ENCODE measurements at places on chromosomes 16 and 17.
A peak's percentile ranks its signal among the peaks of the same experiment; 100 is the strongest.

DNA sequence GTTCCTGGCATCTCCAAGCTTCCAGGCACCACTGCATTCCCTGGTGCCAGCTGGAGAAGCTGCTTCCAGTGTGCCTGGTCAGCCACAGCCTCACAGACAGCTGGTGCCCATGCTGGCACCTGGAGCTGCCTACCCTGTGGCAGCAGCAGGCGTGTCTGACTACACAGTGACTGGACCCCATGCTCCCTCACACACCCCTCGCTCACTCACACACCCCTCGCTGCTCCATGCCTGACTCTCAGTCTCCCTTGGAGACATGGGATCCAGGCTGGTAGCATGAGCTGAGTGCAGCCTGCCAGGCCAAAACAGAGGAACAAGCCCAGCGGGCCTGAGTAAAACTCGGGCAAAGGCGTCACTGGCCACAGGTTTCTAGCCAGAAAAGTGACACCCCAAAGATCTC lies 59.1 kb upstream of the SMIM36 start:
- DNase-seq, result no peak

GRCh38 chr17:31472137-31472536 lies 80.7 kb downstream of the RAB11FIP4 start:
- DNase-seq, result peak; percentile 35

- no peak for DNase-seq
Observed at GRCh38 chr16:17058471-17058870, 412.3 kb downstream of the XYLT1 start.

GRCh38 chr16:24801761-24802302 lies 43.9 kb upstream of the SLC5A11 start:
- DNase-seq, result no peak

- DNase-seq, result no peak
Observed at GRCh38 chr17:31072186-31072585, 22.6 kb upstream of the NF1 start.

DNA sequence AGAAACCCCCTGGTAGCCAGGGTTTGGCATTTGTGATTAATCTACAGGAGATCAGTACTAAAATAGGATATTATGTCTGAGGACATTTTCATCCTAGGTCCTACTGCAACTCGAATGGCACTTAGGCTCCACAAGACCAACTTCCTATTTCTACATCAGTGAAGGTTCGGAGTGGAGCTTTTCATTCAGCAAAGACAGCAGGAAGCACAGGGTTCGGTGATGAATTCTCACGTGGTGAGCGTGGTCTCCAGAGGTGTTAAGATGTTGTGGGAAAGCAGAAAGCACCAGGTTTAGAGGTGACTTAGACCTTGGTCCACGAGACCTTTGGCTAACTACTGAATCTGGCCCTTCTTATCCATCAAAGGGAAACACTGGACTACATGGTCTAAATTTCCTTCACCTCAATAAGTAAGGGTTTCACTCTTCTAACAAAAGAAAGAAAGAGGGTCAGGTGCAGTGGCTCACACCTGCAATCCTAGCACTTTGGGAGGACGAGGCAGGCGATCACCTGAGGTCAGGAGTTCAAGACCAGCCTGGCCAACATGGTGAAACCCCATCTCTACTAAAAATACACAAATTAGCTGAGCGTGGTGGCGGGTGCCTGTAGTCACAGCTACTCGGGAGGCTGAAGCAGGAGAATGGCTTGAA lies 13.9 kb upstream of the HELZ start:
- no peak for DNase-seq

- DNase-seq, result peak; percentile 87
Observed at GRCh38 chr16:88810912-88811768, 588 bp downstream of the APRT start.

- DNase-seq, result no peak
Observed at GRCh38 chr17:2736956-2737355, 12.5 kb downstream of the CCDC92B start.

DNA sequence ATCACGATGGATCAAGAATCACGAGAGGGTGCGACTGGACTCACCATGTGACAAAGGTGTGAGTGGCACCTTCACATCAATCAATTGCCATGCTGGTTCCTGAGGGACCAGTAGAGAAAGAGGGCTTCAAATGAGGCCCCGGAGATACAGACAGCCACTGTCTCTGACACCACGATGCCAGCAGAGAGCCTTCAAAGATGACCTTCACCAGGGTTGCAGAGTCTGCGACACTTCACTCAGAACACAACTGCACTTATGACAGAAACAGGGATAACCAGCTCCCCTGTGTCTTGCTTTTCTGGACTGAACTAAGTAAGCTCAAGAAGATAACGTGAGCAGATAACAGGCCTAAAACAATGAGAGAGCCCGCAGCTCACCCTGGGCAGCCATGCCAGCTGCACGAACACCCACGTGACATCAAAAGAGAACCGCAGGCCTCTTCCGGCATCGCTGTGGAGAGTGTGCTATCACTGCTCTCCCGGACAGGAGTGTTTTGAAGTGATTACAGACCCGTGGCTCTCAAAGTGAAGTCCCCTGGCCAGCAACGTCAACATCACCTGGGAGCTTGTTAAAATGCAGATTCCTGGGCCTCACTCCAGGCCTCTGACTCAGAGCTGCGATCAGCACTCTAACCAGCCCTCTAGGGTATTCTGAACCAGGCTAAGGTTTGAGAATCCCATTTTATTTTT lies 36.4 kb downstream of the KLHDC4 start:
- DNase-seq, result no peak

GRCh38 chr17:31308372-31309334 lies 5.2 kb downstream of the EVI2B start:
- no peak for DNase-seq

DNA sequence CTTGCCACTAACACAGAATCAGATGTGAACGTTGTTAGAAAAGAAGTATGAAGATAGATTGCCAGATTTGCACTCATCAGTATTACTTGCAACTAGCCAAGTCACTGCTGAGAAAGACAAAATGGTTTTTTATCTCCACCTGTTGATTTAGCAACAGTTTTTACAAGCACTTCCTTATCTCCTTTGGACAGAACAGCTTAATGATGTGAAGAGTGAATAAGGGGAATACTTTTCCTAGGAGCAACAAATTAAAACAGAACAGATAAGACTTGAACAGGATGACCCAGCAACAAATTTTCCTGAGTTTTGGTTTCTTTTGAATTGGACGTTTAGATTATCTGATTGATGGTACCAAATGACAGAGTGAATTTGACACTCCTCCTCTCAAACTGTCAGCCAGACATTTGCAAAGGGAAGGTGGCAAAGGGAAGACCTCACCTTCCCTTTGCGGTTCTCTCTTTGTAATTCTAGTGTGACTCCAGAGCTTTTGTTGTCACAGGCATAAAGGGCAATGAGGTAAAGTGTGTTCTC lies 130.6 kb downstream of the NLK start:
- no peak for DNase-seq

GRCh38 chr17:7803981-7804380 lies 30.0 kb upstream of the KDM6B start:
- DNase-seq, result no peak

GRCh38 chr16:69566240-69566980 lies 644 bp downstream of the NFAT5 start:
- DNase-seq, result peak; percentile 56

- no peak for DNase-seq
Observed at GRCh38 chr17:35239823-35240222, 3.0 kb upstream of the SLFN5 start.

- DNase-seq, result no peak
Observed at GRCh38 chr16:85234310-85235204, 122.3 kb upstream of the CIBAR2 start.

DNA sequence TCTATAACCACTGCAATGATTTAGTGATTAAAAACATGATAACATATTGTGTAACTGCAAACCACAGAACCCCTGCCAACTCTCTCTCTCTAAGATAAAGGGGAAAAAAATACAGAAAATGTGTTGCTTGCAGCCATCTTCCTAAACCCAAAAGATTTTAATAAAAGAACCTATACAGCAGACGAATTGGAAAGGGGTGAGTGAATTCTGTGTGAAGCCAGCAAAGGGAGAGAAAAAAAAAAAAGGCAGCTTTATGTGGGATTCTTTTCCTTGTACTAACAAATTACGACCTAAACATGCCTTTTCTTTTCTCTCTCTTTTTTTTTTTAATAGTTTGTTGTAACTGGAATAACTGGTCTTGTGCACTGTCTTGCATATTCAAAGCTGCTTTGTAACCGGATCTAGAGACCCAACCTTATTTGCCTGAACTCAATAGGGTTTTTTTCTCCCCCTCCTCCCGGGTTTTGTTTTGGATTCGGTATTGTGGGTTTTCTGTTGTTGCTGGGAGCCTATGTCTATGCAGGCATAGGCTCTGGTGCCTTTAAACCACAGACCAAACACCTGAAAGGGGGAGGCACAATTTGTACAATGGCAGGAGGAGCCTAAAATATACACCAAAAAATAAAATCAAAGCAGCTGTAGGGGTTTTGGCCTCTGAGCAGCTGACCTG lies 7.0 kb upstream of the ZFHX3 start:
- DNase-seq, result no peak

DNA sequence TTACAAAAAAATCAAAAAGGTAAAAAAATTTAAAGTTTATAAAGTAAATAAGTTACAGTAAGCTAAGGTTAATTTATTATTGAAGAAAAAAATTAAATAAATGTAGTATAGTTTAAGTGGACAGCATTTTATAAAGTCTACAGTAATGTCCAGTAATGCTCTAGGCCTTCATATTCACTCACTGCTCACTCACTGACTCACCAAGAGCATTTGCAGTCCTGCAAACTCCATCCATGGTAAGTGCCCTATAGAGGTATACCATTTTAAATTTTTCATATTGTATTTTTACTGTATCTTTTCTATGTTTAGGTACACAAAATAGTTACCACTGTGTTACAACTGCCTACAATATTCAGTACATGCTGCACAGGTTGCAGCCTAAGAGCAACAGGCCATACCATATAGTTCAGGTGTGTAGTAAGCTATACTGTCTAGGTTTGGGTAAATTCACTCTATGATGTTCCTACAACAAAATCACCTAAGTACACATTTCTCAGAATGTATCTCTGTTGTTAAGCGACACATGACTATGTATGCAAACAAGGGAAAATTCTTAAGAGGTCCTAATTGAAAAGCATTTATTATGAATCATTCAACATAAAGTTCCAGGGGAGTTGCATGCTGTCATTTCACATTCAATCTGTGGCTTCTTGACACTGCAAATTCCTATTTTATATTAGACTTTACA lies 92.3 kb downstream of the SPAG9 start:
- no peak for DNase-seq

DNA sequence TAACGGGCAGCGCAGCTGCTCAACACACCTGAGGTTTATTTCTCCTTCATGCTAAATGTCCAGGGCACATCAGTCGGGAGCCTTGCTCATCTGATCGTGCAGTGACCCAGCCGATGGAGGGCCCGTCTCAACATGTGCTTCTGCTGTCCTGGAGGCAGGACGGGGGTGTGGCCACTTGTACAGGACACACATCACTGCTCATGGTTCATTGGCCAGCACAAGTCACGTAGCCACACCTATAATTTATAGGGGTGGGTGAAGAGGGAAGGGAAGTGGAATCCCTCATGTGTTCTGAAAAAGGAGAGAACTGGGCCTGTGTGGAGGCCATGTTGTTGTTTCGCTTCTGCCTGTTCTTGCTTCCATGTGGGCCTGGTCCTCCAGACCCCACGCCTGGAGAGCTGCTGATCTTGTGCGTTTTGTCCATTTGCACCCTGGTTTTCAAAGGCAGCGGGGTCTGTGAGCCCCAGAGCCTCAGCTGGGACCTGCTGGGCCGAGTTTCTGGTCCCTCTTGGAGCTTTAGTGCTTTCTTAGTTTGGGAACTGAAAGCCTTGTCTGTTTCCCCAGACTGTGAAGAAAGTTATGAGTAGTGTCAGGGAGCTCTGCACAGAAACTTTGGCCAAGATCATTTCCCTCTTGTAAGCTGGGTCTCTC lies 60.5 kb downstream of the CMIP start:
- no peak for DNase-seq

DNA sequence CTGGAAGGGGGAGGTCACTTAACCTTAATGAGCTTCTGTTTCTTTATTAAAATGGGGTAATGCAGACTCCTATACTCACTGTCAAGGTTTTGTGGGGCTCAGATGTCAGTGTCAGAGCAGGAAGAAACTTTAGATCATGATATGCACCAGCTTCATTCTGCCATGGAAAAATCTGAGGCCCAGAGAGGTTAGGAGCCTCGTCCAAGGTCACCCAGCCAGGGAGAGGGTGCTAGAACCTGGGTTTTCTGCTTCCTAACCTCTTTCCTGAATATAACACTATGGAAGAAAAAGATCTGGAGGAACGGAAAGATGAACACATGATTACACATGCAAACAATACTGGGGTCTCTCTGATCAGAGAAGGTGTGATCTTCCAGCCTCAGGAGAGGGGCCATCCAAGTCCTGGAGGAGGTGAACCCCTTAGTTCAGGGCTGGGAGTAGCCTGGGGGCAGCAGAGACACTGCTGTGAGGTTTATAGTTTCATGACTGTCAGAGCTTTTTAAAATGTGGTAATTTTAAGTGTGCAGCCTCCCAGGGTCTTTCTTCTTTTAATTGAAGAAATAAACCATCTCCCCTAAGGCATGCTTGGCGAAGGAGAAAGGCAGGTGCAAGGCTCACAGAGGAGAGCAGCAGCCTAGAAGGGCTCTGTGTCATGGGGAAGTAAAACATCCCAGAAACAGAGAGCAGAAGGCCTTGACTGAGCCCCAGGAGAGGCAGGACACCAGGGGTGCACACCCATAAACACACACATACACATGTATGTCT lies 10.2 kb upstream of the MEOX1 start:
- DNase-seq, result no peak

GRCh38 chr16:31664683-31665482 lies 137.2 kb downstream of the AHSP start:
- no peak for DNase-seq

DNA sequence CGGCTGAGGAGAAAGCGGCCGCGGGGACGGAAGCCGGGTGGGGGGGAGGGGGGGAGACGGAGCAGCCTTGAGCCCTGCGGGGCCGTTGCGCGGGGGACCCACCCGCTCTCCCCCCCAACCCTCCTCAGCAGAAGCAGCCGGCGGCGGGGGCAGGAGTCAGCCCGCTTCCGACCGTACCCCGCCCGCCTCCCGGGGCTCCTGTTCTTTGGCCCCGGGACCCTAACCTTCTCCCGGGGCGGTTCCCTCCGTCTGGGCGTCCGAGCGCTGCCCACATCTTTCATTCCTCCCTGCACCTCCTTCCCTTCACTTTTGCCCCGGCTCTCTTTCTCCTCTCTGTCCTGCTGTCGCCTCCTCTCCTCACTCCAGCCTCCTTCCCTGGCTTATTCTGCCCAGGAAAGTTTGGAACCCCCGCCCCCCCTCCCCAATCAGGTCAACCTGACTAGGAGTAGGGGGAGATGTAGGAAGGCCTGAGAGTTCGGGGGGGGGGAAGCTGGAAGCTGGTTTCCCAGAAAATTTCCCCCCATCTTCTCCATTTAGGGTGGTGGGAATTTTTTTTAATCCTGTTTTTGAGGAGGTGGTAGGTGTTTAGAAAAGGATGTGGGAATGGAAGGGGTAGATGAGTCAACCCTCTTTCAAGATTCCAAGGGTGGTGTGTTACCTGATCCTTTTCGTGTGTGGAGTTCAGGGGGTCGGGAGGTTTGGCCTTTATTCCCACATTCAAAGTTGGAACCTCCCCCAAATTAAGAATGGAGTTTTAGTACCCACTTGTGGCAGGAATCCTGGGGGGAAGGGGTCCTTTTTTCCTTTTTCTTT lies 427 bp upstream of the NLK start:
- DNase-seq, result no peak

- no peak for DNase-seq
Observed at GRCh38 chr17:42617956-42618431, 8.5 kb downstream of the TUBG1 start.
